ENCODE measurements at places on chromosomes 4 and X.

DNA sequence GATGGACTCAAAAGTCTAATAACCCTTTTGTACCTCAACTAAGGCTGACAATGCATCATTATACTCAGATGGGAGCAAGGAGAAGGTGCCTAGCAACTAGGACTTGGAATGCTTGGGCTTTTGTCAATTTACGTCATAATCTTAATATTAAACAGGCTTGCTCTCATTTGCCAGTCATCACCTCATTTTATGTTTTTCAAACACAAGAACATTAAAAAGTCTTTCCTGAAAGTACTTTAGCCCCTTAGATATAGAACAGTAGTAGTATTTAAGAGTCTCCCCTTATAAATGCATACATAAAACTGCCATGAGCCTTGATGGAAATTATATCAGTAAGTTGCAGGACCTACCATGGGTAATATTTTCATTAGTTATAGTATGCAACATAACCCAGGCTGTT, 150.7 kb upstream of the INTU start:
- DNase-seq, result no peak

GRCh38 chr4:48370260-48371134, 29.2 kb downstream of the SLAIN2 start:
- no peak for DNase-seq

- DNase-seq, result no peak
Measured at GRCh38 chr4:158444621-158445020, 77.1 kb upstream of the RXFP1 start.

DNA sequence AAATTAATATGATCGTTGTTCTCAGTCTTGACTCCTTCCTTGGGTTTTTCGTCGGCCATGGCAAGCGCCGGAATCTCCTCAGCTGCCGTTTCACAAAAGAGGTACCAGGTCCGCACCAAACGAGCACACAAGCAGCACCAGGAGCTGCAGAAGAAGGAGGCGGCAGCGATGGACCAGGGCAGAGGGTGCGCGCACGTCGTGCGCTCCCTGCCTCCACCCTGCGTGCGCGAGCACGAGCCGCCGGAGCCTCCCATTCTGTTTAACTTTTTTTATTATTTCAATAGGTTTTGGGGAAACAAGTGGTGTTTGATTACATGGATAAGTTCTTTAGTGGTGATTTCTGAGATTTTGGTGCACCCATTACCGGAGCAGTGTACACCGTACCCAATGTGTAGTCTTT, 158.2 kb downstream of the PLS3 start:
- no peak for DNase-seq

- DNase-seq, result no peak
Measured at GRCh38 chr4:153025406-153025805, 89.3 kb downstream of the FHDC1 start.

DNA sequence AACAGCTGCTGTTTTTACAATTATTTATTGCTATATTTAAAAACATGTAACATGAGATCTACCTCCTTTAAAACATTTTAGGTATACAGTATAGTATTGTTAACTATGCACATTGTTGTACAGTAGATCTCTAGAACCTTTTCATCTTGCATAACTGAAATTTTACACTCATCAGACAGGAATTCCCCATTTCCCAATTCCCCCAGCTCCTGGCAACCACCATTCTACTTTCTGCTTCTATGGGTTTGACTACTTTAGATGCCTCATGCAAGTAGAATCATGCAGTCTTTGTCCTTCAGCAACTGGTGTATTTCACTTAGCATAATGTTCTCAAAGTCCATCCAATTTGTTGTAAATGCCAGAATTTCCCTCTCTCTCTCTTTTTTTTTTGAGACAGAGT, 9.7 kb upstream of the LSM6 start:
- no peak for DNase-seq

DNA sequence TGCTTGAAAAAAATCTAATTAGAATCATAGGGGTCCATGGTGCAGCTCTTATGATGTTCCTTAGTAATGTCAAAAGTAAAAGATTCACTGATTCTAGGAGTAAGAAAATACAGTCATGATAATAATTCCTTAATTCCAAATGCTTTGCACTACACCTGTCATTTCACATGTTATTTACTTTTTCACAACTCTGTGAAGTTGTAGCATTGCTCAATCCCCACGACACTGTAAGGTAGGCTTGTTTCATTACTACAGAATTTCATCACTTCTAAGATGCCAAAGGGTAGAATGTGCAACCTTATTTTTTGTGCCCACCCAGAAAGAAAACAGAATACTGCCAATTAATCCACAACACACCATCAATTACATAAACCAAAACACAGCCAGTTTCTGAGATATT, 46.1 kb upstream of the LNX1 start:
- no peak for DNase-seq

- no peak for DNase-seq
Measured at GRCh38 chr4:165458471-165458870, 79.7 kb downstream of the CPE start.

- no peak for DNase-seq
Measured at GRCh38 chr4:15040916-15041463, 38.7 kb downstream of the CPEB2 start.

- DNase-seq, result no peak
Measured at GRCh38 chr4:86106475-86106874, 253.4 kb downstream of the MAPK10 start.

DNA sequence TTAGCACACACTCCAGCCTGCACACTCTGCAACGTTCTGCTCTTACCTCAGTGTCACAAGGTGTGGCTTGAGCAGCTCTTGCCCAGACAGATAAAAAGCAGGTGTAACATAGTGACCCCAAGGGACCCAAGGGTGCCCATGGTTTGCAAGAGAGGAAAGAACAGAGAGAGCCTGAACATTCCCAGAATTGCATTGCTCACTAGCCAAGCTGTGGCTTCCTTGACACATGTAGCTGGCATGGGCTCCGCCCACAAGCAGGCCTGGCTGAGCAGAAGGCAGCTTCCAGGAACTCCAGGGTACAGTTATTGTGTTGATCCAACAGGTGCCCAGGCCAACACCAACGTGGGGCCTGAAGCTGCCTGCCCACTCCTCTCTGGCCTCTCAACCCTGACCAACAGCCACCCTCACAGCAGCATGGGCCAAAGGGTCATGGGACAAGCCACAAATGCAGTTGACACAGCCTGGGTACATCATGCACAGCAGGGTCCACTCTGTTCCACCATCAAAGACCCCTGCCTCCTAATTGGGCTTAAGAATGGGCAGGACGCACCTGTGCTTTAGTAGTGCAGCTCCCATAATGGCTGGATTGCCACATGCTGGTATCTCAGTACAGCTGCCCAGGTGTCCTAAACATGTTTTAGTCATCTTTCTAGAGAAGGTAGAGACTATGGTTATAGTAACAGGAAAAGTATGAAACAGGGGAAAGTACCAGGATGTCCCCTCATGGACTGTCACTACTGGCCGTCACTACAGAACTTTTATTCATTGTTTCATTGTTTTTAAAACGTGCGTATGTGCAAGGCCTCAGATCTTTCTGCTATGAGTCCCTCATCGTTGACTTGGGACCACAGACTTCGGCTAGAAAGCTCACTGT, 73.7 kb upstream of the ACSL1 start:
- DNase-seq, result no peak

DNA sequence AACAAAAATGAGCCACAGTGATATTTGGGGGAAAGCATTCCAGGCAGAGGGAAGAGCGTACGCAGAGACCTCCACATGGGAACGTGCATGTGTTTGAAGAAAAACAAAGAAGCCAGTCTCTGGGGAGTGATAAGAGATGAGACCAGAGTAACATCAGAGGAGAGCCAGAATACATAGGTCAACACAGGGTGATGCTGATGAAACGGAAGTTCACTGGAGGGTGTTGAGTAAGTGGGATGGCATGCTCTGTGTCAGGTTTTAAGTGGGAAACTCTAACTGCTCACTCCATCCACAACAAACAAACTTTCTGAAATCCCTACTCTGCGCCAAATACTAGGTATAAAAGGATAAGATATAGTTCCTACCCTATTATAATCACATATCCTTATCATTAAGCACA, 110.0 kb downstream of the ARHGAP6 start:
- DNase-seq, result no peak

DNA sequence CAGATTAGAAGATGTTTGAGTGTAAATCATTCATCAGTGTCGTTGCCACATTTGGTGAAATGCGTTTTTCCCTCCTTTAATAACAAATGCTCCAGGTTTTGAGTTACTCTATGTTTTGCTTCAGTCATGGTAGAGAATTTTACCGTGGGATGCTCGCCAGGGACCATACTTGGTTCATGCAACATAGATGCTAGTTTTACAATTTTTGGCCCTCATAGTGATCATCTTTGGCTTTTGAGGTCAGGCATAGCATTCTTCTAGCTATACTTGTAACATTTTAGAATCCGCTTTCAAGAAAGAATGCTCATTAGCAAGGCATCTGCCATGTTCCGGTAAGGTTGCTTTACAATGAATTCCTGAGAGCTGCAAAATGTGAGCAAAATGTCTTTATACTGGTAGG, 147.2 kb downstream of the SPCS3 start:
- DNase-seq, result no peak

DNA sequence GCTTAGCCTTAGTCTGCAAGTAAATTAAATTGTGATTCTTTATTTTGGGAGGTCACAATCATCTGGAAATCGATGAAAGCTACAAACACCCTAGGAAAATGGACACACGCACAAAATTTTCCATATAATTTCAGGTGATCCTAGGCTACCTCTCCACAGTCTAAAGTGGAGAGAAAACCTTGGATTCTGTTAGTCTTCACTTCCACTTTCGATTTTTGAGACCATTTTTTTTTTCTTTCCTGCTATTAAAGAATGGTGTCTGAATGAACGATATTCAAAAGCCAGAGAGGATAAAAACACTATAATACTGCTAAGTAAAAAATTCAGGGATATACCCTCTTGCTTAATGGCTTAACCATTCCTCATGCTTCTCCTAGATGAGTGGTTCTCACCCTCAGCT, 1.7 kb downstream of the FBXL5 start:
- no peak for DNase-seq

- no peak for DNase-seq
Measured at GRCh38 chr4:16196482-16197393, 29.5 kb downstream of the TAPT1 start.

DNA sequence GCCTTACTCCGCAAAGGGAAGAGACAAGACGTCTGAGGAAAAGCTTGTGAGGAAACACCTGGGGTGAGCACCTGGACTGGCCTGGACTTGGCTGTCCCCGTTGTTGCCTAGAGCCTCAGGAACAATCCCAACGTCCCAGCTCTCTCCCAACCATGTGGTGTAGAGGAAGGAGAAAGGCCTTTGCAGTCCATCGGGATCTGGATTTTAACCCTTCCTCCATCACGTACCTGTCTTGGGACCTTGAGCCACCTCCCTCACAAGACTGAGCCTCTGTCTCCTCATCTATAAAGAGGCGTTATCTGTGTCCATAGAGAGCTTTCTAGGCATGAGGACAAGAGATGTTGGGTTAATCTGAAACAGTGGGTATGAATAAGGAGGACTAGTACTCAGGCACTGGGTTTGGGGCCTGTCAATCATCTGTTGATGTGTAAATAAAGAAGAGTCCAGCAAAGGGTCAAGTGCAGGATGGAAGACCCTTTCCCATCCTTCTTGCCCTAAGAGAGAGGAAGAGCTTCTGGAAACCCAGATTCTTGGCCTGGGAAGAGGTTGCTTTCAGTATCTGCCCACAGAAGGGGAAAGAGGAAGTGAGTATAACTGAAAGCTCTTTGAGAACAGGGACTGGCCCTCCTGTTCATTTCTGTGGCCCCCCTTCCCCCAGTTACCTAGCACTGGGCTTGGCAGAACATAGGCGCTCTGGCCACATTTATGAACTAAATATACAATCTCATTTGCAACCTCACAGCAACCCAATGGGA, 137.1 kb downstream of the PJA1 start:
- DNase-seq, result no peak

- peak; percentile 7 for DNase-seq
Measured at GRCh38 chr4:53688186-53688790, 97.0 kb upstream of the LNX1 start.

DNA sequence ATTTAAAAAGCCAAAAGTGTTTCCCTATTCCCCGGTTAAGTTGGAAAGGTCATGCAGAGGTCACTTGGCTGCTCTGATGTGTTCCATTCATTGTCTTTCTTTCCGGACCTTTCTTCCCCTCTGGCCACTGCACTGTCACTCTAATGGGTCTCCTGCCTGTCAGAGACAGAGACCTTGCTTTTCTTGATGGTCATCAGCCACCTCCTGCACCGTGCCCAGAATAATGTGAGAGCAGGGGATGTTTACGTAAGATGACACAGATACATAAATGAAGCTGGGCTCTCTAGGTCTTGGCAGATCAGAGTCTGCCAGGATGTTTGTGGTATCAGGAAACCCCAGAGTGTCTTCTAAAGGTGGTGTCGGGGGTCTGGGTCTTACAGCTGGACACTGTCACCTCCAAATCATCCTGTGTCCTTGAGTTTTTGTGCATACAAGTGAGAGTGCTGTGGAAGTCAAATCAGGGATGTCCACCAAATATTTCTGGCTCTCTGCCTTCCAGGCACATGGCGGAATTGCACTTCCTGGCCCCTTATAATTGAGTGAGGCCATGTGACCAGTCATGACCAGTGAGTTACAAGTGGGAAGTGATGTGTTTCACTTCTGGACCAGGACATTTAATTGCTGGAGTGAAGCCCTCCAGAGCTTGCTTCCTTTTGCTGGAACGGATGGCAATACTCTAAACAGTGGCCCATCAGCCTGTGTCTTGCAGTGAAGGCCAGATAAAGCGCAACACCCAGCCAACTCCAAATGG, 130.6 kb upstream of the ATP6AP2 start:
- no peak for DNase-seq

DNA sequence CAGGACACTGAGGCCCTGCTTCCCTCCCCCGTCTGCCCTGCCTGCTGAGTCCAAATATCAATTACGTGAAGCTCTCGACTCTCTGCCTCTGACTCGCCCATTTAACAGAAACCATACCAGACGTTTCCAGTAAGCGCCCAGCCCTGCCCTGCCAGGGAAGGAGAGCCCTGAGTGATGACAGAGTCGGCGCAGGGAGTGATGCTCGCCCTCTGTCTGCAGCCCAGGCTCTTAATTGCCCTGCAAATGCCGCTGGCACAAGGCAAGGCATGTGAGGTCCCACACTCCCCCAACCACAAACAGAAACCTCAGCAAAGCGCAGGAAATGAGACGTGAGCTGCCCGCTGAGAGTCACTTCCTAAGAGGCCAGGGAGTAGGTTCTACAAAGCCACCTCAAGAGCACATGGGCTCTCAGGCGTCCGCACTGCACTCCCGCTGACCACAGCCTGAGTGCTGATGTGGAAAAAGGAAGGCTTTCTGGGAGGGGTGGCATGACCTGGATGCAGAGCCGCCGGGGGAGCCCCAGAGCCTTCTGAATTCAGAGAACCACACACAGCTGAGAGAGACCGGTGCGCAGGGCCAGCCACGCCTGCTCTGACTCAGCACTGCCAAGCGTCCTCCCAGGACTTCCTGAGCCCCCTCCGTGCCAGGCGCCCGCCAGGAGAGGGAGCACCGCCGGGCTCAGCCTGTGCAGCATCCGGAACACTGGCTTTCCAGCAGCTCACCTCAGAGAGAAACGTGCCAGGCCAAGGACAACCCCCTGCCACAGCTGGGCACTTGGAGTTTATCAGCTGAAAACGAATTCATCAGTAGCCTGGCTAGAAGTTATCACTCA, 5.3 kb downstream of the ZFYVE28 start:
- DNase-seq, result peak; percentile 49

GRCh38 chr4:39712819-39713607, 15.1 kb downstream of the UBE2K start:
- no peak for DNase-seq

- no peak for DNase-seq
Measured at GRCh38 chr4:27003642-27004113, 143.0 kb downstream of the STIM2 start.

Measured in amygdala (tissue), 56 donors.